Bronchial epithelial cell (primary cell): ENCODE measurements at places on chromosomes 7 and 10. TPM values are rescaled to one million over a fixed set of nuclear protein-coding genes. Genes with fewer than 3 reads are reported as not detected.

The CLRN3 gene
- not detected in 2 replicates for total RNA-seq

DNA sequence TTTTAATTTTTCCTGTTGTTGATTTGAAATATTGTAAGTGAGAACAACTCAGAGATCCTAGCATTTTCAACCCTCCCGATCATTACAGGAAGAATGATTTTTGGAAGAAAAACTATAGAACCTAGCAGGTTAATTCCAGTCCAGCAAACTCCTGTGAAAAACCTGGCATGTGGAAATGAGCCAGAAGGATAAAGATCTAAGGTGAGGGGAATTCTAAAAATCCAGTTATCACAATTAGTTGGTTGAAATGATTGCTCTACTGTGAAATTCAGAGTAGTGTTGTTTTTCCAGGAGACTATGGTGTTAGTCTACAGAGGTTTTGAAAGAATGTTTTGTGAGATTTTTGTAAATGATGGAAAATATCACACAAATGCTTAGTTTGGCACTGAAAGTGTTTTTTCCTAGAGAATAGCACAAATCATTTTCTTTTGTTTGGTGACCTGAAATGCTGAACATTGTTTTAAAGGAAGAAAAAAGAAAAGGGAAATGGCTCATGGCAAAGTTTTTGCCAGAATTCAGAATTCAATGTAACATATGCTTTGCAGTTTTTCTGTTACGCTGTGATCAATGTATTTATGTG, 152.4 kb upstream of the SLC26A5 start:
- no peak for DNase-seq

The ARHGEF35 gene
- 25.8 and 30.3 TPM in 2 replicates for total RNA-seq

DNA sequence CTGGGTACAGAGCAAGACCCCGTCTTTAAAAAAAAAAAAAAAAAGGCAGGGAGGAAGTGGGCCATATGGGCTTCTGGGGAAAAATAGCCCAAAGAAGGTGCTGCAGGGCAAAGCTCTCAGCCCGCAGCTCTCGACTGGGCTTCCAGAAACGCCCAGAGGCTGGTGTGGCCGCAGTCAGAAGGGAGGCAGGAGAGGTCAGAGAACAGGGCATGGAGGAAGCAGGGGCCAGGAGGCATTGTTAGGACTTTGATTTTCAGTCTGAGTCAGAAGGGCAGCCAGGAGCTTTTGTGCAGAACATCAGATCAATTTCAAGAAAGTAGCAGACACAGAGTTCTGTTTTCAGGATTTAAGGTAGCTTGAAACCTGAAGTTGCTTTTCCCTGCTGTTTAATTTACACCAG, 35.3 kb upstream of the CYTH3 start:
- no peak for DNase-seq

- DNase-seq = no peak
Observed at GRCh38 chr10:49600781-49601400, 9.2 kb upstream of the SLC18A3 start.

The EBF3 gene
- total RNA-seq = 0.26 TPM in 1 of 2 replicates, not detected in the other

DNA sequence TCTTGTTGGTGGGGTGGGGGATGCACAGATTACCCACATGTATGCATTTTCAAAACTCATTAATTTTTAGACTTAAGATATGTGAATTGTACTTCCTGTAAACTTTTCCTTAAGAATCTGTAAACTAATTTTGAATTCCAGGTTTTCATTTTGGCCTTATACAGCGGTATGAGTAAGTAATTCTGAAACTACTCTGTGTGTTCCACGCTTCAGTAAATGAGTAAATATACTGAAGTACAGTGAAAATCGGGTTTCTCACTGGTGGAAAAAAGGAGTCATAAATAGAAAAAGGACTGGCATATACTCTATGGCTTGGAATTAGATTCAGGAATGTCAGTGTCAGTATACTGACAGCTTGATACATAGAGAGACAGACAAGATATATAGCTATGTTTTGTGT, 72.8 kb downstream of the CTTNBP2 start:
- DNase-seq = no peak

The STAMBPL1 gene
- total RNA-seq = 1.7 and 2.6 TPM in 2 replicates

The CDHR3 gene
- total RNA-seq = 0.51 and 1.1 TPM in 2 replicates

GRCh38 chr7:151754688-151755130, 122.2 kb downstream of the PRKAG2 start:
- no peak for DNase-seq

- no peak for DNase-seq
Observed at GRCh38 chr7:98203261-98203963, 7.8 kb upstream of the BHLHA15 start.

DNA sequence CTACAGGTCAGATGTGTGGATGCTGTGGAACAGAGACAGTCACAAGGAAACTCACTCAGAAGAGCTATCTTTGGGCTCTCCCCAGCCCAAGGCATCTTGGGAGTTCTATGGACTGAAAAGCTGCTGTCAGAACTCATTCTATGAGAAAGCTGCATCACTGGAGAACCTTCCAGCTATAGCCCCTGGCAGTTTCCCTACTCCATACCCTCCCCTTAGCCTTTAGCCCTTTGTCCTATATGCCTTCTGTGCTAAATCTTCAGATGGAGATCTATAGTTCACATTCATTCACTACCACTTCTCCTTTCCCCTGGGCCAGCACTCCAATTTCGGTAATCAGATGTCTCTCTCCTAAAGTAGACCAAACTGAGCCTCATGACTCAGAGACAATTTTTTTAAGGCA, 6.9 kb downstream of the WNT8B start:
- no peak for DNase-seq

DNA sequence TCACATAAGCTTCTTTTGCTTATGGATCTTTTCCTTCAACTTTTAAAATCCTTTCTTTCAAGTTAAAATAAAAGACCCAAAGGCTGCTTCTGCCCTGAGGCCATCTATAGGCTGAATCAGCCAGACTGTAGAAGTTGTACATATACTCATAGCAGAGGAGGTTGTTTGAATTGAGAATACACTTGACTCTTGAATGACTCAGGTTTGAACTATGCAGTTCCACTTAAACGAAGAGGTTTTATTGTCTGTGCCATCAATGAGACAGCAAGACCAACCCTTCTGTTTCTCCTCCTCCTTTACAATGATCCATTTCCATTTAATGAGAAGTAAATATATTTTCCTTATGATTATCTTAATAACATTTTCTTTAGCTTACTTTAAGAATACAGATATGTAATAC, 5.8 kb downstream of the ZNF365 start:
- peak; percentile 95 for DNase-seq

The EXOC6 gene
- 9.3 and 12.4 TPM in 2 replicates for total RNA-seq

GRCh38 chr7:111887734-111888133, 318.5 kb downstream of the DOCK4 start:
- no peak for DNase-seq

- DNase-seq = no peak
Observed at GRCh38 chr10:123942114-123942861, 50.7 kb upstream of the CPXM2 start.

The COBL gene
- total RNA-seq = 1.1 and 4.1 TPM in 2 replicates

- no peak for DNase-seq
Observed at GRCh38 chr7:22542254-22542653, 42.3 kb upstream of the STEAP1B start.

GRCh38 chr10:43251419-43252165, 15.3 kb downstream of the RASGEF1A start:
- DNase-seq = no peak

GRCh38 chr10:121947343-121948330, 19.8 kb upstream of the ATE1 start:
- peak; percentile 61 for DNase-seq

The MKX gene
- total RNA-seq = 1.8 and 2.3 TPM in 2 replicates

- no peak for DNase-seq
Observed at GRCh38 chr7:100154651-100155491, 3.7 kb downstream of the TRAPPC14 start.

DNA sequence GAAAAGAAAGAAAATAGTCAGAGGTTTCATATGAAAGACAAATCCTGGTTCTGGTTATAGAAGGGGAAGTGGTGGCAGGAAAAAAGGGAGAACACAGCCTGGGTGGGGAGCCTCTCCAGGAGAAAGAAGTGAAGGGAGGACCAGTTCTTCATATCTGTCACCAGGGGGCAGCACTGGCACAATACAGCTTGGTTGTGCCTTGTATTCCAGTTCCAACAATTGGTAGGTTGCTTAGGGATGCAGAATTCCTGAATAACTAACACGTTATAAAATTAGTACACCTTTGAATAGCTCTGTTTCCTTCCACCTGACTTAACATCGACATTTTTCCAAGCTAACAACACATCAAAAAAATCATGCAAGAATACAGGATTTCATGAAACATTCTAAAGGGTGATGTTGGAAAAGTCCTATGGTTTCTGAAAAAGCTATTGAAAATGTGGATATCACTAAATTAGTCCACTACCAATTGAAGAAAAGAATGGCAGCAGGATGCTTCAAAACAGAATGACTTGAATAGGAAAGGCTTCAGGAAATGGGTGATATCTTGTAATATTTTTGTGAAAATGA, 52.9 kb downstream of the CYP26A1 start:
- no peak for DNase-seq

DNA sequence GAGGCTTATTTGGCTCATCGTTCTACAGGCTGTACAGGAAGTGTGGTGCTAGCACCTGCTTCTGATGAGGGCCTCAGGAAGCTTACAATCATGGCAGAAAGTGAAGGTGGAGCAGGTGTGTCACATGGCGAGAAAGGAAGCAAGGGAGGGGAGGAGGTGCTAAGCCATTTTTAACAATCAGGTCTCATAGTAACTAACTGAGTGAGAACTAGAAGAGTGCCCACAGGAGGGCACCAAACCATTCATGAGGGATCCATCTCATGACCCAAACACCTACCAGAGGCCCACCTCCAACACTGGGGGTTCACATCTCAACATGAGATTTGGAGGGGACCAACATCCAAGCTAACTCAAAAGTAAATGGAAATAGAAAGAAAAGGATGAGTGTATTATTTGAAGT, 78.1 kb downstream of the CXCL12 start:
- DNase-seq = no peak

- DNase-seq = no peak
Observed at GRCh38 chr7:44043902-44044301, 600 bp upstream of the DBNL start.

The IPMK gene
- 6.3 and 8.3 TPM in 2 replicates for total RNA-seq

The LRRC18 gene
- total RNA-seq = not detected in 2 replicates

The ACTL6B gene
- not detected in 2 replicates for total RNA-seq

The RRP12 gene
- total RNA-seq = 28.0 and 35.3 TPM in 2 replicates

DNA sequence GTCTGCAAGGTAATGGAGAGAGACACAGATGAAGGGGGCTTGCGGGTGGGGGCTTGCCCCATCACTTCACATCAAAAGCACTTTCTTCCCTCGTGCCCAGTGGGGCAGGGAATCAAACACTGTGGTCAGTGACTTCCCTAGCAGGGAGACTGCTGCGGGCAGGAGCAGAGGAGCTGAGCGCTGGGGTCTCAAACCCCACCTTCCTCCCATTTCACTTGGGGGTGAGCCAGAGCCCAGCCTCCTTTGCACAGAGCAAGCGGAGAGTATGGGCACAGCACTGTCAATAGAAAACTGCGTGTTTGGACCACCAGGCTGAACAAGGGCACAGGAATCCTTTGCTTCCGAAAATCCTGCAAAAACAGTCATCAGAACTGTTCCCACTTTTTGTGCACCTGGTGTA, 355.8 kb upstream of the MKI67 start:
- DNase-seq = no peak

The KCND2 gene
- under 0.01 TPM in 1 of 2 replicates, not detected in the other for total RNA-seq
